Mammary epithelial cell (primary cell): ENCODE measurements at places on chromosomes 7 and 10. TPM values are rescaled to one million over a fixed set of nuclear protein-coding genes. Genes with fewer than 3 reads are reported as not detected.

Gene CTTNBP2
- total RNA-seq: 8.0 TPM

Gene PSD
- 0.50 TPM for total RNA-seq

Gene OR13A1
- not detected for total RNA-seq

Gene NPFFR1
- not detected in 2 replicates for total RNA-seq

Gene VAX1
- total RNA-seq: not detected in 2 replicates

Gene AGR2
- total RNA-seq: 1.0 TPM

Gene LIPJ
- 0.17 TPM for total RNA-seq

Gene SPAM1
- not detected in 2 replicates for total RNA-seq

Gene ABCB1
- total RNA-seq: 1.8 TPM

Gene LIPK
- total RNA-seq: not detected

Gene SFTPA1
- total RNA-seq: not detected in 2 replicates

Gene SNX10
- total RNA-seq: 5.8 and 13.0 TPM in 2 replicates

Gene PIP
- not detected in 2 replicates for total RNA-seq

Gene PPP1R9A
- total RNA-seq: 0.29 TPM in 1 of 2 replicates, not detected in the other

Gene CDH23
- 0.05 and 0.11 TPM in 2 replicates for total RNA-seq

Gene CASD1
- 7.1 and 8.8 TPM in 2 replicates for total RNA-seq

Gene YWHAG
- total RNA-seq: 226 and 227 TPM in 2 replicates

Gene AKR1E2
- total RNA-seq: 9.8 and 10.6 TPM in 2 replicates

Gene RPEL1
- total RNA-seq: 0.17 TPM

Gene IGF2BP3
- 5.0 TPM for total RNA-seq

Gene PTPRE
- 44.2 TPM for total RNA-seq

Gene MKX
- total RNA-seq: 0.47 and 2.2 TPM in 2 replicates

Gene MTERF1
- total RNA-seq: 16.5 TPM

Gene AGAP3
- 118 TPM for total RNA-seq

Gene PPP3CB
- total RNA-seq: 21.2 TPM

Gene NEUROD6
- total RNA-seq: not detected

Gene PWWP2B
- total RNA-seq: 12.3 TPM

Gene LFNG
- 6.6 and 29.7 TPM in 2 replicates for total RNA-seq

Gene PNLIPRP1
- total RNA-seq: not detected

Gene CRPPA
- 0.61 and 1.0 TPM in 2 replicates for total RNA-seq
